ENCODE measurements at places on chromosomes 6 and 20.

DNA sequence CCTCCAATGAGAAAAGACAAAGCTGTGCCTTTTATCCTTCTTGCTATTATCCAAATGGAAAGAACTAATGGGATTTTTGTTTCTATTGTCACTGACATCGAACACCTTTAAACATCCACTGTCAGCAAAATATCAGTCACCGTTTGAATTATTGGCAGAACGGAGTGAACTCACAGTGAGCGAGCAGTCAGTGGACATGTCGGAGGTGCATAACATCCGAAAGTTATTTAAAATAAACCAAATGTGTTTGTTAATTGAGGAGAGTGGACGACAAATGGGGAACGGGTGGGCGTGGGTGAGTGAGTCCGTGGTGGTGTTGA lies 38.8 kb downstream of the PMEPA1 start:
- DNase-seq = no peak

DNA sequence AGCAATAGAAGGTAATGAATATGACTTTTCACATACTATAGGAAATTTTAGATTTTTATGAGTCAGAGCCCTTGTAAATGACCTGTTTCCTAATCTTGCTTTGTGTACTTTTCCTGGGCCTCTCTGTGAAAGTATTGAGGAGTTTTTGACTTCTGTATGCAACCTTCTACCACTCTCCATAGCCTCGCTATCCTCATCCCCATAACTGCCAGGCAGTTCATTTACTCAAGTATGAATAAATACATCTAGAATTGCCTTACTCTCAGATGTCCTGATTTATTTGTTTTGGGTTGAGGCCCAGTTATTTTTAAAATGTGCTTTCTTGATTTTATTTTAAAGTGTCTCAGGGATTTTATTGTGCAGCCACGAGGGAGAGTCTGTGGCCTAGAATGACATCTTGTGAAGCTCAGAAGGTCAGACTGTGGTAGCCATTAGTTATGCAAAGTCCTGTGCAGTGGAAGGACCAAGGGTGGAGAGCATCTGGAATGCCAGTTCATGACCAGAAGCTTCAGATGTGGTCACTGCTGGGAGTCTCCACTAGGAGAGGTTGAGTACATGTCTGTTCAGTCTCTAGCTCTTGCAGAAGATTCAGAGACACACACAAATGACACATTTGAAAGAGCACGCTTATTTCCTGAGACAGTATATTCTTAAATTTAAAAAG lies 346.2 kb upstream of the IMPG1 start:
- DNase-seq = no peak

DNA sequence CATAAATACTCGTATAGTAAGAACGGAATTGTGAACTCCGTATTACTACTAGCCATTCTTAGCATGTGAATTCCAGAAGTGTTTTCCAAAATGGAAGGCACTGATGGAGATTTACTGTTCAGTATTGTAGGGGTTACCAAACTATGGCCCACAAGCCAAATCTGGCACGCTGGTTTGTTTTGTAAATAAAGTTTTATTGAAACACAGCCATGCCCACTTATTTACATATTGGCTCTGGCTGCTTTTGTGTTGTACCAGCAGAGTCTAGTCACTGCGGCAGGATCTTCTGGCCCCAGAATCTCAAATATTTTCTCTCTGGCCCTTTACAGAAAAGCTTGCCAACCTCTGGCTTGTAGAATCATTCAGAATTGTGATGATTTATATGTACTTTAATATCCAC lies 44.3 kb upstream of the PRELID3B start:
- DNase-seq = no peak

DNA sequence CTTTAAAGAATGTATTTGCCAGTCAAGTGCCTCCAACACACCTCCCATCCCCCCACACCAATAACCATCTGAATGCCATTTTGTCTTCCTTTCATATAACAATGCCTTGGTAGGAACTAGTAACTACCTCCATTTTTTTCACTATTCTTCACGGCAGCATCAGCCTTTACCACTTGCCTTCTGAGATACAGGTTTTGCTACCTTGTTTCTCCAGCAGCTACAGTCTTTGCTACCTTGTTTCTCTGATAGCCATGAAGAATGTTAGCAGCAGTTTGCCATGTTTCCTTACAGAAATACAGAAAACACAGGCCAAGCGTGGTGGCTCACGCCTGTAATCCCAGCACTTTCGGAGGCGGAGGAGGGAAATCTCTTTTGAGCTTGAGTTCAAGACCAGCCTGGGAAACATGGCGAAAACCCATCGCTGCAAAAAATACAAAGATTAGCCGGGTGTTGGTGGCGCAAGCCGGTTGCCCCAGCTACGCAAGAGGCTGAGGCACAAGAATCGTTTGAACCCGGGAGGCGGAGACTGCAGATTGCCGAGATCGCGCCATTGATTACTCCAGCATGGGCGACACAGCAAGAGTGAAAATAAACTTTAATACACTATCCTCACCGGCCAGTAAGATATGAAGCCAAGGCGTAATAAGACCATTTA lies 100.9 kb downstream of the HFE start:
- no peak for DNase-seq

DNA sequence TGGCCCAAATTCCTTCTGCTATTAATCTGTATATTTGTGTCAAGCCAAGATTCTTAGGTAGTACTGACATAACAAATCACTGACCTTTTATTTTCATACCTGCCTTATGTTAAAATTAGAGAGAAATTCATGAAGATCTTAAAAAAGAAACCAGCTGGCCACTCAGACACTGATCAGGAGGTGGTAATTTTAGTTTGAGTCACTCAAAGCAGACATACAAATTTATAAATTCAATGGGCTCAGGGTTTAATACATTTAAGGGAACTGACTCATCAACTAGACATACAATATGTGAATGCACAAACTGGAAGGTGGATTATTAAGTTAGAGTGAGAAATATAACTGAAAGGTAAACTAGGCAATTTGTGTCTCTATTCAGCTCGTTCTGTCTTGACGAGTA lies 711.9 kb upstream of the EYS start:
- no peak for DNase-seq

GRCh38 chr20:4153251-4153650 lies 137.9 kb upstream of the RNF24 start:
- DNase-seq = no peak
